ENCODE measurements at places on chromosomes 13 and 19. TPM values are rescaled to one million over a fixed set of nuclear protein-coding genes. Genes with fewer than 3 reads are reported as not detected.

Gene EXOSC5
- 101 TPM for total RNA-seq

Gene EGLN2
- total RNA-seq, result 90.3 TPM

Gene EFNA2
- 0.95 TPM for total RNA-seq

Gene KLK15
- total RNA-seq, result not detected

Gene ZIK1
- total RNA-seq, result not detected

Gene LILRB1
- total RNA-seq, result 0.03 TPM

Gene OR4F17
- total RNA-seq, result not detected

Gene HSH2D
- not detected for total RNA-seq

Gene C19orf85
- not detected for total RNA-seq

Gene CYP4F8
- total RNA-seq, result not detected
